Heart left ventricle (tissue), 16 donors: ENCODE measurements at places on chromosomes 11 and 22. TPM values are rescaled to one million over a fixed set of nuclear protein-coding genes. Genes with fewer than 3 reads are reported as not detected.

Gene FAM180B
- 0.63 TPM for total RNA-seq

GRCh38 chr11:34006876-34007275, 44.7 kb upstream of the CAPRIN1 start:
- no peak for DNase-seq

Gene MUS81
- total RNA-seq = 31.8 TPM

Gene GPR83
- 0.09 TPM for total RNA-seq

Gene MMP10
- total RNA-seq = not detected

- DNase-seq = peak; percentile 61
Measured at GRCh38 chr11:34267013-34267412, 90.8 kb downstream of the ABTB2 start.

DNA sequence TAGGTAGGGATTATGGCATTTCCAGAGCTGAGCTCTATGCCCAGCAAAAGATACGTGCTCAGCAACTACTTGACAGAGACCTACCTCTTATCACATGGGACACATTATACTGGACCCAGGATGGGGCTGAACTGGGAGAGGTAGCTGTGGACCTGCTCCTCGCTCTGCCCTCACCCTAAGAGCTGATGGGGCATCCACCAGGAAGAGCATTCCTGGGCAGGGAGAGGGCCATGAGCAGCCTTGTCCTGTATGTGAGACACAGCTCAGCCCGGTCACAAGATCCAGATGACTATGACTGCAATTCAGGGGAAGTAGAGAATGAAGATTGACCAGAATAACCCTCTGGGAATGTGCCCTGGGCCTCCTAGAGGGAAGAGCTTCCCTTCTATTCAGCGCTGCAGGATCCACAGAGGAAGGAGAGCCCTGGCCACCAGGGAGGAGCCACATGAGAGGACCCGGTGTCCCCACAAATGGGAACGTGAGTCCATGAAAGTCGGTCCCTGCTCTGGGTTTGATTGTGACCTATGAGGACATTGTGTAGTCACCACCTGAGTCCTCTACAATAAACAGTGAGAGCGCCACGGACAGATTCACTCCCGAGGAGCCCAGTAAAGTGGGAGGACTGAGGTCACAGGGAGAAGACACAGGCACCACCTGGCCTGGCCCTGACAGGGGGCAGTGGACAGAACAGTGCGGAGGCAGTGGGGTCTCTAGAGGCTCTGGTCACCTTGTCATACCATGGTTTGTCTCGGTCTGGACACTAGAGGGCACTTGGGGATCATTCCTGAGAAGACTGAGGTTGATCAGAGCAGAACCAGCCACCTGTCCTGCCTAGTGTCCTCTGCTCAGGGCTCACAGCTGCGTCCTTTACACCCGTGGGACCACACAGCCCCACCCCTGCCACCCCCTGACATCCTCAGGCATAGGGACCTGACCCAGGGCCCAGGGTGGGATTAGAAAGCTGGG, 99.5 kb downstream of the ZNF280B start:
- DNase-seq = no peak

- no peak for DNase-seq
Measured at GRCh38 chr11:34791780-34792542, 124.2 kb downstream of the APIP start.

Gene SCN4B
- total RNA-seq = 16.9 TPM

Gene RIN1
- total RNA-seq = 4.9 TPM

- no peak for DNase-seq
Measured at GRCh38 chr22:28021116-28021997, 102.3 kb upstream of the PITPNB start.

DNA sequence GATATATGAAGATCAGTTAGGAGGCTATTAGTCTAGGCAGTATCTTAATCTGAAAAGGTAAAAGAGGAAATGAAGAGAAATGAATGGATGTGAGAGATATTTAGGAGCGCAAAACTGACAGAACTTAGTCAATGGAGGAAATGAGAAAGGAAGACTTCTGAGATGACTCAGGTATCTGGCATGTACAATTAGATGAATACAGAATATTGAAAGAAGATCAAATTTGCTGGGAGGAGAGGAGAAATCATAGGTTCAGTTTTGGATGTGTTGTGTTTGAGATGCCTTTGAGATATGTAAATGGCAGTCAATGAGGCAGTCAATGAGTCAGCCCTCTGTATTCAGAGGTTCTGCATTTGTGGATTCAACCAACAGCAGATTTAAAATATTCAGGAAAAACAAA, 42.9 kb upstream of the GAB2 start:
- DNase-seq = no peak

DNA sequence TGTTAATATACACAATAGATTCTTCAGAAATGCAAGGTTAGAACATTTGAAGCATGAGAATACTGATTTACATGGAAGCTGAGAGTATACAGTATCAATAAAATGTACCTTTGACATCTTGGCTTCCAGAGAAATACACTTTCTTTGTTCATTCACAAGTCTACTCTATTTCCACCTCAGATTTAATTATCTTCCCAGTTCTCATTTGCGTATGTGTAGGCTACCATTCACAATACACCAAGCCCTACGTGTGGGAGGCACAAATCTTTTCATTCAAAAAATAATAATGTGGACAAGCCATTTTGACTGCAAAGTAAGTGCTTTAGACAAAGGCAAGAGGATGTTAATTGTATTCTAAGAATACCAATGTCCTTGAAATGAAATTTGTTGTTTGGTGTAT, 132.7 kb upstream of the MTMR2 start:
- DNase-seq = no peak

DNA sequence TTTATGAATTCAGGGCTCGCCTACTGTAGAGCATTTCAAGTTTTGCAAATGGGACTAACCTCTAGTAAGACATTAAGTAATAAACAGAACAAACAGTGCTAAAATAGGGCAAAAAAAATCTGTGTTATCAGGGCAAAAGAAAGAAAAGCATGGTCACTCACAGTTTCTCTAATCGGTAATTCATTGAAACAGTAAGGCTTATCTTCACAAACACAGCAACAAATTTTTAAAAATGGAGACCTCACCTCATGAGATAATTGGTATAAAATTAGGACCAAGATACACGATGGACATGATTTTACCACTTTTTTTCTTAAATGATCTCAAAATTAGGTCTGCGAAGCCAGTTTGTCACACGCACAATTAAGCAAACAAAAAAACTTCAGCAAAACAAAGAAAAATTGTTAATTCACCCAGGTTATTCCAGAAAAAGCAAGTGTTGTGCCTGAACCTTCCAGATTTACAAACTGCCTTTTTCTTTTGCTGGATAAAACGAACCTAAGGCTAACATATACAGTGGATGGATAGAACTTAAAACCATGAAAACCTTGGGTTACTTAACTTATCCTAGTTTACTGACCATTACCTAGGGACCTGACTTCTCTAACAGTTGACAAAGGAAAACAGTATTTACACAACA, 1.4 kb downstream of the TMEM123 start:
- DNase-seq = no peak

DNA sequence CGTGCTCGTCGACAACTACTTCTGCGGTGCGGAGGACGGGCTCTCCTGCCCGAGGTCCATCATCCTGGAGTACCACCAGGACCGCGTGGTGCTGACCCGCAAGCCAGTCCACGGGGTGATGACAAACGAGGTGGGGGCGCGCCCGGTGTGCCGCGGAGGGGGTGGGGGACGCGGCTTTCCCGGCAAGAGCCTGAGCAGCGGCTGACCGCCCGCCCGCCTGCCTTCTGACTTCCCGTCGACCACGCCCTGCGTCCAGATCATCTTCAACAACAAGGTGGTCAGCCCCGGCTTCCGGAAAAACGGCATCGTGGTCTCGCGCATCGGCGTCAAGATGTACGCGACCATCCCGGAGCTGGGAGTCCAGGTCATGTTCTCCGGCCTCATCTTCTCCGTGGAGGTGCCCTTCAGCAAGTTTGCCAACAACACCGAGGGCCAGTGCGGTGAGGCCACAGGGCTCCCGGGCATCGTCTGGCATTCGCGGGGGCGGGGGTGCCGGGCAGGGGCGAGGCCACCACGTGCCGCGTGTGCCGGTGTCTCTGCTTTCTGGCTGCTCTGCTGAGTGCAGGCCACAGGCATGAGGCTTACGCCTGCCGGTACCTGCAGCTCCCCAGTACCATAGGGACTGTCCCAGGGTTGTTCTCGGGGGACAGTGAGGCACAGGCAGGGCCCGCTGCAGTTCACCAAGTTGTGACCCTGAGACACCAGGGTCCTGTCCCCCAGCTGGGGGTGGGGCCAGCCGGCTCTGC, 28.5 kb upstream of the MUC5B start:
- DNase-seq = no peak
